ENCODE measurements at places on chromosomes 1 and 21. TPM values are rescaled to one million over a fixed set of nuclear protein-coding genes. Genes with fewer than 3 reads are reported as not detected.
A peak's percentile ranks its signal among the peaks of the same experiment; 100 is the strongest.

- DNase-seq, result no peak
These were observed 4.1 kb upstream of the TMCO1 start for GRCh38 chr1:165772739-165773138.

- no peak for DNase-seq
These were observed 18.0 kb downstream of the RHBDL2 start for GRCh38 chr1:38923607-38924006.

SNIP1 gene
- 11.3 TPM for total RNA-seq

FCRL4 gene
- total RNA-seq, result not detected

GRCh38 chr1:88029142-88029541, 654.9 kb upstream of the PKN2 start:
- no peak for DNase-seq

GRCh38 chr1:229102741-229103391, 168.0 kb upstream of the RAB4A start:
- DNase-seq, result no peak

VAV3 gene
- 7.9 TPM for total RNA-seq

DNA sequence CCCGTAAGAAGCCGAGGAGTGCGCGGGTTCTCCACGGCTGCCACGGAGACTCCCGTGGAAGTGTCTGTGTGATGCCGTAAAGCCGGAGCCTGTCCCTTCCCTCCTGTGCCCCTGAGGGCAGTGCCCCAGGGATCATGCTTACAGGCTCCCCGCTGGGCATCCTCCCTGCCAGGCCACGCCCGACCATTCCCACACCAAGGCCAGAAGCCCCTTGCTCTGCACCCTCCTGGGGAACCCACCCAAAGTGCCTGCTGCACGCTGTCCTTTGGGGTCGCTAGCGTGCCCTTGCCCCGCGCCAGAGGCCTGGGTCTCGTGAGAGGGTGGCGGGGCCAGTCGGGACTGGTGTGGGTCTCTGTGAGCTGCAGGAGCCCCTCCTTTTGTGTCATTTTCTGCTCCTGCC, 228.5 kb upstream of the C1orf174 start:
- DNase-seq, result peak; percentile 77

FAM72D gene
- total RNA-seq, result not detected

DNA sequence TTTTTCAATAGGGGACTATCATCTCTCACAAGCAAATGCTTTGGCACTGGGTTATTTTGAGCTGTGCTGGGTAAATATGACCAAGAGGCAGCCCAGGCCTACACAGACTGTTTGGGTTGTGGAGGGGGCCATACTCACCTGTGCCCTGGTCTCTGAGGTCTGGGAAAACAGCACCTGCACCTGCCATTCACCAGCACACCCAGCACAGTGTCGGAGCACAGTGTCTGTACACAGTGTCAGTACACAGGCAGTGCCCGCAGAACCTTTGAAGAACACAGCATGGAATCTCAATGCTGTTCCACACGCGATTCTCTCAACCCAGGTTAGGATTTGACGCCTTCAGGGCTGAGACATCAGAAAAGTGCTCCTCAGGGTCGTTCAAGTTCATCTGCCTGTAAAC, 35.0 kb upstream of the FAM89A start:
- DNase-seq, result no peak

PRKAA2 gene
- total RNA-seq, result 23.8 TPM

- DNase-seq, result no peak
These were observed at the start of gene EDARADD for GRCh38 chr1:236393681-236394481. TSS of gene EDARADD (plus strand) at chr1:236394286. CDS start at chr1:236394445, 159 bp downstream.

GRCh38 chr1:247531937-247532336, 4.3 kb downstream of the OR2C3 start:
- no peak for DNase-seq

DNA sequence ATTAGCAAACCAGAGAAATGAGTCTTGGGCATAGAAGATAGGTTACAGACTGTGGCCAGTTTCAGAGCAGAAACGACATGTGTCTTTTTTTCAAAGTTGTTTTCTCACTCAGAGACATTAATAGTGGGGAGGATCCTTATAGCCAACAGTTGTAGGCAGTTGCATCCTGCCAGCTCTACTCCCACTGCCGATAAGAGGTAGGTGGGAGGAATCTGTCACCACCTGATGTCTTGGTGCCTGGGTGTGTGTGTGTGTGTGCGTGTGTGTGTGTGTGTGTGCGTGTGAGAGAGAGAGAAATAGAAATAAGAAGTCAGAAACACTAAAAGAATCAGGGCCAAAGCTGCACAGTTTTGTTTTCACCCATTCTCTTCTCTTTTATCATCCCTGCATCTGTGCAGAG, 219.5 kb downstream of the ZP4 start:
- no peak for DNase-seq

DNA sequence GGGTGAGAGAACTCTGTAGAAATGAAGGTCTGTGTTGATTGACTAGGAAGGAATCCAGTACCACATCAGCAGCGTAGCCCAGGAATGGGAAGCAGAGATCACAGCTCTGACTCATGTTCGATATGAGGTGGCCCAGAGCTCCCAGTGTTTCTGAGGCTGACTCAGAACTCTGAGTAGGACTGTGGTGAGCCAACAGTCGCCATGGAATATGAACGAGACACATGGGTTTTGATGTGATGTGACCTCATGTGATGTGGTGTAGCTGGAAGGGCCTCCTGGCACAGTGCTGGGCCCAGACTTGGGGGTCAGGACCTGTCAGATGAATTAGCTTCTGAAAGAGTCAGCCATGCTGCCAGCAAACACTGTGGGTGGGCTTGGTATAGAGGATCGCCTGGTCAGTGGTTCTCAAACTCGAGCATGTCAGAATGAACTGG, 237.0 kb downstream of the MRPL39 start:
- DNase-seq, result peak; percentile 73

DHRS3 gene
- 107 TPM for total RNA-seq

- DNase-seq, result no peak
These were observed 32.3 kb downstream of the CCN1 start for GRCh38 chr1:85612704-85613361.

- no peak for DNase-seq
These were observed 118.1 kb downstream of the DTL start for GRCh38 chr1:212153635-212154034.

- no peak for DNase-seq
These were observed 3.3 kb downstream of the DPH5 start for GRCh38 chr1:101022294-101022693.

DNA sequence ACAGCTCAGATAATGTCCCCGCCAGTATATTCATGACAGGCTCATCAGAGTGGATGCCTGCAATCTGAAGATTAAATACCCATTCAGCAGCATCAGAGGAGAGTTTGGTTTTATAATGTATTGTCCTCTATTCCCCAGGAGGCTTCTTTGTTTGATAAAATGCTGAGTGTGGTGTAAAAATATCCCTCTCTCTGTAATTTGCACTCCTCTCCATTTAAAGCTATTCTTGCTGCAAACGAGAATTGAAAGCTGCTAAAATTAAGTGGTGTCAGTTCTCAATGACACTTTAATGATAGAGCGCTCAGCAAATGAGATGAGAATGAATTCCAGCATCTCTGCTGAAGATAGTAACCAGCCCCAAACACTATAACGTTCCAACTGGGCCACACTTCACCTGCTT, 205.7 kb upstream of the RRP15 start:
- no peak for DNase-seq

RNF207 gene
- 8.6 TPM for total RNA-seq

DNA sequence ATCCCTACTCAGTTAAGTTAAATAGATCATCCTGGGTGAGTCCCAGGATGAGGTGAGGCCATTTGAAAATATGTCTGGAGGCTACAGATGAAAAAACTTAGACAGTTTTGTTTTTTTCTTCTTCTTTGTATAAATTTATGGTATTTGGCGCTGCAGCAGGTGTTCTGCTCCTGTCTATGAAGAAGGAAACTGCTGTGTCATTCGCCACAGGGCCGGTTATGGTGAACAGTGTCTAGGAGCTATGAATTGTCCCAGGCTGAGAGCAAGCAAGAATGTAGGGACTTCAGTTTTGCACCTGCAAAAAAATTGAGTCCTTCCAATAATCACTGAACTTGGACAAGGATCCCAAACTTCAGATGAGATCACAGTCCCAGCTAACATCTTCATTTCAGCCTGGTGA, 674.3 kb upstream of the RGS18 start:
- no peak for DNase-seq

SPRR3 gene
- not detected for total RNA-seq

- no peak for DNase-seq
These were observed 10.9 kb upstream of the SMG7 start for GRCh38 chr1:183461350-183461749.

DNA sequence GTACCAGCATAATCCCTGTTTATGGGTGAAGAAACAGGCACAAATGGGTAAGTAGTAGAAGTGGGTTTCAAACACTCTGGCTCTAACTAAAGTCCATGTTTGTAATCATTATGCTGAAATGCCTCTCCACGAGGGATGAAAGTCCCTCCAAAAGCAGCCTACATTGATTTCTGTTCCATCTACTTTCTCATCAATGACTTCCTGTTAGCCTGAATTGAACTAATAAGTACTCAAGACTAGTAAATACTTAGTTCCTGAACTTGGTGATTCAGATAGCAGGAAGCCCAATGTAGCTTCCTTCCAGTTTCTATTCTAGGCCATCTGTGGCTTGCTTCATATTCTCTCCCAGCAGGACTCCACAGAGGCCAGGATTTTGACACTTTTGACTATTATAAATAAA, 11.3 kb upstream of the BACH1 start:
- no peak for DNase-seq

TPTE gene
- total RNA-seq, result not detected

DNA sequence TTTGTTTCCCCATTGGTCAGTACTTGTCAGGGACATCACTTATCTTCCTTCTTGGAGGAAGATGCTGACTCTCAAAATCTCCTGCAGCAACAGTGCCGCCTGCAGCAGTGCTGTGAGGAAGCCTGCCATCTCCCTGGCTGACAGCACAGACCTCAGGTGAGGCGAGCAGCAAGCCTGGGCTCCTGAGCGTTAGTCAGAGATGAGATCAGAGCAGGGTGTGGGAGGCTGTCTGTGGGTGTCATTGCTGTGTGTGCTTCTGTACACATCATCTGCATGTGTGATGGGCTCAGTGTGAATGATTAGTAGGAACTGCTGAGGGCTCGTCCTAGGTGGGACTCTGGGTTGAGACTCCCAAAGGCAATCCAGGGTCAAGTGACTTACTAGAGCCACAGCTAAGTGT, 6.1 kb downstream of the STRIP1 start:
- DNase-seq, result no peak

- peak; percentile 82 for DNase-seq
These were observed 21.3 kb upstream of the C1orf105 start for GRCh38 chr1:172398970-172399755.

ZBTB7B gene
- 50.5 TPM for total RNA-seq

GLIS1 gene
- total RNA-seq, result 1.7 TPM

Data from posterior vena cava (tissue), 2 donors.